ENCODE measurements at places on chromosomes 2 and 18.

- peak; percentile 59 for DNase-seq
Measured at GRCh38 chr18:31301201-31301655, 16.7 kb upstream of the DSG1 start.

DNA sequence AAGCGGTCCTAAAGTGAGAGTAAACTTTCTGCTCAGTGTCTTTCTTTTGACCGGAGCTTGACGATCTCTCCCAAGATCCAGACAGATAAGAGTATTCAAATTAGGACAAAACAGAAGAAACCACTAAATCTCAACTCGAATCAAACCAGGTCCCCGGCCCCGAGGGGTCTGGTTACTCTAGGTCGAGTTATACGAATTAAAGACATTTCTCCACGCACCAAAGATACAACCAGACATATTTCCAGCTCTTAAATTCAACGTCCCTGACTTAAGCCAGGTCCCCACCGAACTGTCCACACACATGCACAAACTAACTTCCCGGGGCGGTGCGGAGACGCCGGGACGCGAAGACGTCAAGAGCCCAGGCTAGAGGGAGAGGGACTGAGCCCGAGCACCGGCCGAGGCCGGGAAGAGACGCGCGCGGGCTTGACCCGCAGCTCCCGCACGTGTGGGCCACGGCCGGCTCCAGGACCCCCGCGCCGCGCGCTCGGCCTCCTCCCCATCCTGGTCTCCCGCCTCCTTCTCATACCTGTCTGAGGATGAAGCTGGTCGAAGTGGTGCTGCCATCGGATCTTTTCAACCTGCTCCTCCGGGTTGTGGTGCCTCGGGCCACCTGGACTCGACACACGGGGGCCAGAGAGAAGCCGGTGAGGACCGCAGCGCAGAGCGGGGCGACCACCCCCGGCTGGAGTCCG lies 896 bp downstream of the CACNB4 start:
- DNase-seq, result no peak

DNA sequence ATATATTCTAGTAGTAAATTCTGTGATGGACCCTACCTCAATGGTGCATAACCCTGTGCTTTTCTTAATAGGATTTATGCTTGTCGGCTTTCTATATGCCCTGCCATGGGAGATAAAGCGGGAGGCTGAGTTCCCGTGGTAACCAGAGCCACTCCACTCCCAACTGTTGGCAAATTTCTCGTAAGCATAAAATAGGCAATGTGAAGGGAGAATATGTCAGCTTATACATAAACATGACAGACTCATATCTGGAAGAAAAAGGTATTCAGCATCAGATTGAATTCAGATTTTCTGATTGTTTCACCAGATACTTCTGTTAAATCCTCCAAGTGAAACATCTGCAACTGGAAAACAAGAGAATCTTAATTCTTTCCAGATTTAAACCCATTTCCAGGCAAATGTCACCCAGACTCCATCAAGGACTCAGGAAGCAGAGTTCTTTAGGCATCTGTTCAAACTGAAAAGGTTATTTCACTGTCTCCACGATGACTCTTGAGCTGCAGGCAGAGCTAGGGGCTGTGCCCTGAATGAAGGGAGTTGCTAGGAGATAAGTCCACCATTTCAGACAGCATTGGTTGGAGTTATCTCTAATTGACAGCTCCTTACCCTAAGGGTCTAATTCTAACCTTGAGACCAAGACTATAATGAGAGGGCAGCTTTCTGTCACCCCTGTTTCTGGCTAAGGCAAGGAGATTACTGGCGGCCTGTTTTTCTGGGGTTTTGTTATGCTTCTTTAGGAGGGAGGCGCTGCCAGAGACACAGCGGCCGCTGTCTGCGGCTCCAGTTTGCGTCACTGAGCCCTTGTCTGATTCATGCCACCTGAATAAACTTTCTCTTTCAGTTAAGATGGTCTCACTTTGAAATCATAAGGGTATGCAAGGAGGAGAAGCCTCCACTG lies 381.3 kb downstream of the SOX11 start:
- DNase-seq, result peak; percentile 40

- DNase-seq, result peak; percentile 28
Measured at GRCh38 chr2:53949457-53949856, 21.3 kb downstream of the PSME4 start.

GRCh38 chr18:30945761-30946160 lies 96.8 kb downstream of the DSC3 start:
- peak; percentile 15 for DNase-seq

Data from fibroblast of lung (primary cell).